ENCODE measurements at places on chromosomes 4 and X. TPM values are rescaled to one million over a fixed set of nuclear protein-coding genes. Genes with fewer than 3 reads are reported as not detected.

Gene PITX2
- total RNA-seq, result 18.1 TPM

Gene SYTL5
- total RNA-seq, result 0.16 TPM

Gene RAB39B
- 0.85 TPM for total RNA-seq

Gene DIPK2B
- total RNA-seq, result not detected

Gene GUCY1B1
- 5.5 TPM for total RNA-seq

Gene RBBP7
- 77.7 TPM for total RNA-seq

Gene WDR17
- total RNA-seq, result 3.2 TPM

Gene ADAMTS3
- total RNA-seq, result 4.5 TPM

Gene PCSK1N
- total RNA-seq, result 0.49 TPM

Gene ETDA
- not detected for total RNA-seq

Gene TLR3
- 9.9 TPM for total RNA-seq

Gene CCNB3
- 0.36 TPM for total RNA-seq

Gene RBM3
- total RNA-seq, result 474 TPM

Gene ADRA2C
- total RNA-seq, result 0.49 TPM

Gene MAP9
- 8.6 TPM for total RNA-seq

Gene RAI2
- not detected for total RNA-seq

Gene IL2RG
- total RNA-seq, result not detected

Gene GATA1
- not detected for total RNA-seq

Gene ABCB7
- 21.3 TPM for total RNA-seq

Gene FAM53A
- total RNA-seq, result 3.7 TPM

Gene ZDHHC15
- total RNA-seq, result 1.2 TPM

Gene PLP1
- total RNA-seq, result 1.9 TPM

Gene SPATA4
- total RNA-seq, result not detected

Gene FGB
- not detected for total RNA-seq

Gene FHDC1
- total RNA-seq, result 0.65 TPM

Gene F8
- 6.7 TPM for total RNA-seq

Gene BCOR
- 40.0 TPM for total RNA-seq

Gene LRP2BP
- 0.49 TPM for total RNA-seq
